ENCODE measurements at places on chromosomes 12 and 14.

DNA sequence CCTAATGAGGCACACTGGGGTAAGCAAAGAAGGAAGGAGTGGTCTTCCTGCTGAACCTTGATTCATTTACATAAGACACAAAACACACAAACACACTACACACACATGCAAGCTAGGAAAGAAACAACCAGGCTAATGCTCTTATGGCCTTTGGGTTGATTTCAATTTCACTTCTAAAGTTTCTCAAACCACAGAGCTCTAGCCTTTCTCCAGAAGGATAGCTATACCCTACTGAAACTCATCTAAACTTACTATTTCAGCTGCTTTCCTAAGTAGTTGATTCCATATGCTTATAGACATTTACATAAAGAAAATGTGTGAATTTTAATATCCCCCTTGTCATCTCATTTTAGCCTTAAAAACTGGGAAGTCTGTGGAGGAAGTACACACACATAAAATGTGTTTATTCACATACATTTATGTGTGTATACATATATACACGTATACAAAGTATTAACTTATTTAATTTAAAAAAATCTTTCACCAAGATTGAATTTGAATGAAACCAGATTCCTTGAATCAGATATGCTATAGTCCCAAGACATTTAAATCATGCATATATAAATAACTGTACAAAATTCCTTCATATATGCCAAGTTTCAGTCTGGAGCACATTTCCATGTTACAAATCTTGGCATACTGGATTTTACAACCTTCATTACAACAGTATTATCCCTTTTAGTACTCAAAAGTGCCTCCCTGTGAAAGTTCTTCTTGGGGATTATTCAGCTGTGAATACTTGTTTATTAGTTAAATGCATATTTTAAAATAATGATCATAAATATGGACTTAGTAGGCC lies 231.8 kb upstream of the NPAS3 start:
- no peak for DNase-seq

DNA sequence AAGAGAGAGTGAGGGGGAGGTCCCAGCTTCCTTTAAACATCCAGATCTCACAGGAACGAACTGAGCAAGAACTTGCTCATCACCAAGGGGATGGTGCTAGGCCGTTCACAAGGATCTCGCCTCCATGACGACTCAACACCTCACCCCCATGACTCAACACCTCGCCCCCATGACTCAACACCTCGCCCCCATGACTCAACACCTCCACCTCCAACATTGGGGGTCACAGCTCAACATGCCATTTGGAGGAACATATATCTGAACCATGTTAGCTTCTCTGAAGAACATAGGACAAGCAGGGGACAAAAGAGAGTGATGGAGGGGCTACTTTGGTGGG lies 66.0 kb upstream of the LHX5 start:
- DNase-seq: no peak

- DNase-seq: no peak
These were observed 436.1 kb downstream of the TMEM132D start for GRCh38 chr12:129467726-129468125.

GRCh38 chr14:44463356-44464004 lies 43.6 kb downstream of the FSCB start:
- DNase-seq: no peak

DNA sequence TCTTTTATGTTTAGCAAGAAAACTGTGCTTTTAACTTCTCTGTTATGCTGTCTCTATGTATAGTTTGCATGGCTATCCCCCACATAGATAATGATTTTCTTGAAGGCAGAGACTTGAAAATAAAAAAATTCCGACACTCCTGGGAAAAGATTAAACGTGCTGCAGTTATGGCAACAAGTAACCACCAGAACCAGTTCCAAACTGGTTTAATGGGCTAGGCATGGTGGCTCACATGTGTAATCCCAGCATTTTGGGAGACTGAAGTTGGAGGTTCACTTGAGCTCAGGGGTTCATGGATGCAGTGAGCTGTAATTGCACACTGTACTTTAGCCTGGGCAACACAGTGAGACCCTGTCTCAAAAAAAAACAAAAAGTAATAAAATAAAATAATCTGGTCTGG lies 15.1 kb upstream of the CAPRIN2 start:
- DNase-seq: no peak

DNA sequence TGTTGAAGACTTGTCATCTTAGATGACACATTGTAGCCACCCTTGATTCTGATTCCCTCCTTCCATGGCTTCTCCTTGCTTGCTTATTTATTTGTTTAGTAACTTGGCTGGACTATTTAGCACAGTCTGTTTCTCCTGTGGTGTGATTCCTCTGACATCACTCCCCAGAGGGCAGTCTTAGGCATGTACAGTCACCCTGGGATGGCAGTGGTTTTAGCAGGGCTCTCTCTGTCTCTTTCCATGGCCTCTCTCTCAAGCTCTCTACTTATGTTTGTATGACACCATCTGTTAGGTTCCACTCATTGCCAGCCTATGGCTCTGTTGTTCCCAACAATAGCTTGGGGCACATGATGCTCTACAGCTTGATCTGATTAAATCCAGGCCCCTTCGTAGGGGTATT lies 158.3 kb downstream of the ADGRD1 start:
- DNase-seq: no peak

DNA sequence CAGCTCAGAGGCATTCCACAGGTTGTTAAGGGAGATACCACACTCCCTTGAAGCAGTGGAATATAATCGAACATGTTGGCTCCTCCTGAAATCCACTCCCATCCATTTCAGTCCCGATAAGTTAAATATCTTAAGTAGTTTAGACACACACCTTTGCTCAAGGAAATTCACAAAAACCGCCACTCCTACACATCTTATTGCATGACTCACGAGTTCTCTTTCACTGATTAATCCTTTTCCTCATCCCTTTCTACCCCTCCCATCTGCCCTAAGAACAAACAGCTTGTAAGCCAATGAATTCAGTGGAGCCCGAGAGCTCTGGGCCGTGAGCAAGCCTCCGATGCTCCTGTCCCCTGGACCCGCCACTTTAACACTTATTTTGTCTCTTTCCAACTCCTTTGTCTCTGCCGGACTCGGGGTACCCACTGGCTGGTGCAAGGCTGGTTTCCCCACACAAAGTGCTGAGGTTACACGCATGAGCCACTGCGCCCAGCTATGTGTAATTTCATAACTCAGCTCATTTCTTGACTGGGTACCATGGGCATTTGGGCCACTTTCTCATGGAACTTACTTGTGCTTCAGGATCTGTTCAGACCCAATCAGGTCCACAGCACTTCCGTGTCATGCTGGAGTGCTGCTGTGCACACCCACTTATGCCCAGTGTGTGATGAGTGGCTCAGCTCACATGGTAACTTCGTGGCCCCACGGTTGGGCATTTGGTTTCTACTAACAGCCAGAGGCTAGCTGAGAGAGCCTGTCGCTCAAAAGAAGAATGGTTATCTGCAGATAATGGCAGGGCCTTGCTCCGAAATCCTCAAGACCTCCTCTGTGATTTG lies 171.8 kb upstream of the ALG10B start:
- no peak for DNase-seq

DNA sequence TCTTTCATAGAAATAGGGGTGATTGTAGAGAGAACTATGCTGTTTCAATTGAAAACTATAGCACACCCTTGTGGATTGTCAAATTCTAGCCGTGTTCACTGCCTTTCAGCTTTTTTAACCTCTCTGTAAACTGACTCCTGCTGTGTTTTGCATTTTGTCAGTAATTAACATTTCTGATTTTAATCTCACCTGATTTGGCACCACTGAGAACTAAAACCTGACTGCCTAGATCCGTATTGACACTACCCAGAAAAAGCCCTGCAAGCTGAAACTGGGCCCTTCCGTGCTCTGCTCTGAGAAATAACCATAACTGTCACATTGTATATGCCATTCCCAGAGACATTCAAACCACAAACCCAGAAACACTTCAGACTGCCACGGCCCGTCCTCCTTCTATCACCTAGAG lies 26.6 kb upstream of the ETV6 start:
- DNase-seq: no peak

GRCh38 chr12:132046561-132046960 lies 96.8 kb downstream of the EP400 start:
- no peak for DNase-seq

DNA sequence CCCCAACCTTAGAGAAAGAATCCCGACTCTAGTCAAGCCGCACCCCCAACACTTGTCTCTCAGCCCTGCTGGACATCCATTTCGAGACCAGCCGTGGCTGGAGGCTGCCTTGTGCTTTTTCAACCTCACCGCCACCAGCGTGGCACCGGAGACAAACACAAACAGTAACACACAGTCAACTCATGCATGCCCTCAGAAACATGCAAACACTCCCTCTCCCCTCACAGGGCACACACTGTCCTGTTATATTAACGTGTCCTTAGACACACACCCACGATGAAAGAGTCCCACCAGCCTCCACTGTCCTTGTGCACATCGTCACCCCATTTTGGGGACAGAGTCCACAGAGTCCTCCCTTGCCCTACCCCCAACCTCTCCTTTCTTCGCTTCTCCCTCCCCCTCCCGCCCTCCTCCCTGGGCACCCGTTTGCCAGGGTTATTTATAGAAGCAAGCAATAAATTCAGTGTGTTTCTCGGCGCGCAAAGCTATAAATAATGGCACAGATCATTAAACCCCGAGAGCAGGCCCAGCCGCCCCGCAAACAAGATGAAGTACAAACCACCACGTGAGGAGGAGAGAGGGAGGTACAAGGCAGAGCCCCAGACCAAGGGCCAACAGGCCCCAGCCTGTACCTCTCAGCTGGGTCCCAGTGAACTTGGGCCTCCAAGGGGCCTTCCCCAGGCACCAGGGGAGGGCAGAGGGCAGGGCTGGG lies 27.9 kb downstream of the SMUG1 start:
- no peak for DNase-seq

GRCh38 chr14:87411370-87411769 lies 581.6 kb downstream of the GALC start:
- DNase-seq: no peak
